Neural progenitor cell (in vitro differentiated cells): ENCODE measurements at places on chromosomes 7 and 10. TPM values are rescaled to one million over a fixed set of nuclear protein-coding genes. Genes with fewer than 3 reads are reported as not detected.

DNA sequence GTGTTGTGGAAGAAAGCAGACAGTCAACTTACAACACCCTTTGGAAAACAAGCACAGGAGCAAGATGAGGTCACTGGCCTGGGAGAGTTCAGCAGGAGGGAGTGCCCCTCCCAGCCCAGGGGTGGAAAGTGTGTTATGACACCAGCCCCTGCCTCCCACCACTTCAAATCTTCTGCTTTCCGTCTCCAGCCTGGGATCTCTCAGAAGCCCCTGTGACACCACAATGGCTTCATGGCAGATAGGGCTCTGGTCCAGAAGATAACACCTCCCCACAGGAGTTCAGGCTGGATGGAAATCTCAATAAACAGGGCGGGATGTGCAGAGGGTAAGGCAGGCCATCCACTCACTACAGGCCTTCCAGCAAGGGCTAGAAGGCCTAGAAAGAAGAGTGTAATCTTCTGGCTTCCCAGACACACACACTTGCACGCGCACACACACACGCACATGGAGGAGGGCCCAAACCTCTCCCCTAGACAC is 48.7 kb upstream of the ZMIZ1 start:
- H3K27ac ChIP-seq, result no peak overlapping the region
- no peaks in the 10 kb centered on the region for H3K36me3 ChIP-seq
- peaks cover under 1% of the 10 kb centered on the region for H3K4me1 ChIP-seq
- H3K27me3 ChIP-seq, result no peaks in the 10 kb centered on the region
- no peak overlapping the region for H3K4me3 ChIP-seq

DNA sequence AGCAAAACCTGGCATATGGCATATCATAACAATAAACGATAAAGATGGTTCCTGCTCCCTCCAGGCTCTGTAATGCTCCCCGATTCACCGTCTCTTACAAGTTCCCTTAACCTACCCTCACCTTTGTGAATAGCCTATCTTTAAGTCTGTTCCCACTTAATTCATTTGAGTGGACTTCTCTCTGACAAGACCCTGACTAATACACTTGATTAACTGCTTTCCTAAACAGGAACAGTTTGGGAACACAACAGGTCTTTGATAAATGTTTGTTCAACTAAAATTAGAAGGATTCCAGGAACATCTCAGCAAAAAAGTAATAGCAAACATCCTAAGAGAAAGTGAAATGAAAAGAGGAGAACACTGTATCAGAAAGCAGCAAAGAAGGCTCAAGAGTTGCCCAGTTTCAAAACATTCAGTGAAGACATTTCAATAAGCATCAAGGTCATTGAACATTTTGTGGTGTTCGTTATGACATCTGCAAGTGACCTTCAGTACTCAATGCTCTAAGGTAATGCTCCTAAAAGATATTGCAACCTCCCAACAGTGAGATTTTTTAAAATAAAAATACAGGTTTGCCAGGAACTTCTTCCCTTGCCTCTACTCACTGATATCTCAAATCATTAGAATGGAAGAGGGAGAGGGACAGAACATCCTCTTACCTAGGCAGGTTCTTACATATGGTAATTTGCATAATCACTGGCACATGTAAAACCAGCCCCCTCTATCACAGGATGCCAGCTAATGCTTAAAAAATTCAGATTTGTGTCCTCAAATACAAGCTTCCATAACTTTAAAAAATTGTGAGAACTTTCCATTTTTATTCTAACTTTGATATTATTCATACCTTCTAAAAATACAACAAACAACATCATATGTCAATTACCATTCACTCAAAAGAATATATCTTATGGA is 11.4 kb upstream of the ARHGAP12 start:
- H3K27me3 ChIP-seq, result no peaks in the 10 kb centered on the region
- H3K36me3 ChIP-seq, result no peaks in the 10 kb centered on the region
- no peak overlapping the region for H3K27ac ChIP-seq
- no peak for DNase-seq
- H3K4me3 ChIP-seq, result no peak overlapping the region
- H3K4me1 ChIP-seq, result peaks cover 5% of the 10 kb centered on the region

- H3K27ac ChIP-seq, result no peak overlapping the region
- DNase-seq, result no peak
- no peaks in the 10 kb centered on the region for H3K4me1 ChIP-seq
- no peaks in the 10 kb centered on the region for H3K36me3 ChIP-seq
- no peaks in the 10 kb centered on the region for H3K27me3 ChIP-seq
These were observed 17.2 kb upstream of the SLC26A4 start for GRCh38 chr7:107643407-107643806.

- H3K27ac ChIP-seq, result no peak overlapping the region
- no peak overlapping the region for H3K4me3 ChIP-seq
- no peaks in the 10 kb centered on the region for H3K36me3 ChIP-seq
- no peaks in the 10 kb centered on the region for H3K27me3 ChIP-seq
These were observed 136.9 kb downstream of the FGFR2 start for GRCh38 chr10:121461307-121461706.

DNA sequence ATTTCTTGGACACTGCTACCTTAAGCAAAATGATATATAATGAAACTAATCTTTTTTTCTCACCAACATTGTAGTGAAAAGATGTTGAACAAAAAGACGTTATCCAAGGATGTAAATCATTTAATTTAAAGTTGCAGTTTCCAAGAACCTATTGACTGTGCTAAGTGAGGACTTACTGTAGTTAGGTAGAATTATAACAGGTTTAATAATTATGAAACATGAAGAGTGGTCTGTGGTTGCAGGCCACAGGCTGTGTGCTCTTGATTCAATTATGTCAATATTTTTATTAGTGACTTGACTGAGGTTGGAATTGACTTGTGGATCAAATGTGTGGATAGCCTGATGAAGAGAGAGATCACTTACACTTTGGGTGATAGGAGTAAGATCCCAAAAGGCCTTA is 478.1 kb downstream of the AUTS2 start:
- H3K27me3 ChIP-seq, result no peaks in the 10 kb centered on the region
- no peaks in the 10 kb centered on the region for H3K4me1 ChIP-seq
- no peak overlapping the region for H3K4me3 ChIP-seq

DNA sequence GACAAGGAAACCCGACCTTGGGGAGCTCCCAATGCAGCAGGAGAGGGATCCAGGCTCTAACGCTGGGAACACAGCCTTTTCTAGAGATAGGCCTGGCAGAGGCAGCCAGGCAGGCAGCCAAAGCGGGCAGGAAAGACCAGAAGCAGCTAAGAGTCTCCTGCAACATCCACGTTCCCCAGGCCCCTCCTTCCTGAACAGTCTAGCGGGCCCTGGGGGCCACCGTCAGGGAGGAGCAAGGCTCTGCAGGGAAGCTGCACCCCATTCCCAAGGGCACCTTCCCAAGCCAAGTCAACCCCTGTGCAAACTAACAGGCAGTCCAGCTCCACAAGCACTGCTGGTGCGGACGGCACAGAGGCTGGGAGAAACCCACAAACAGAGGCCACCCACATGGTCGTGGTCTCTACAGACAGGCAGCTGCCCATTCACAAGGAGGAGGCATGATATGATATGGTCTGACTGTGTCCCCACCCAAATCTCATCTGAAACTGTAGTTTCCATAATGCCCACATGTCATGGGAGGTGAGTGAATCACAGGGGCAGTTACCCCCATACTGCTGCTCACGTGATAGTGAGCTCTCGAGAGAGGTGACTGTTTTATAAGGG is 115.7 kb downstream of the MAD1L1 start:
- H3K4me1 ChIP-seq, result peaks cover under 1% of the 10 kb centered on the region
- H3K27me3 ChIP-seq, result no peaks in the 10 kb centered on the region
- no peak overlapping the region for H3K4me3 ChIP-seq
- H3K36me3 ChIP-seq, result no peaks in the 10 kb centered on the region
- DNase-seq, result no peak

- no peak overlapping the region for H3K4me3 ChIP-seq
- no peak overlapping the region for H3K27ac ChIP-seq
- H3K27me3 ChIP-seq, result no peaks in the 10 kb centered on the region
- no peaks in the 10 kb centered on the region for H3K36me3 ChIP-seq
These were observed 115.9 kb upstream of the MEOX2 start for GRCh38 chr7:15802425-15802824.

- H3K4me1 ChIP-seq, result no peaks in the 10 kb centered on the region
- H3K4me3 ChIP-seq, result no peak overlapping the region
- no peaks in the 10 kb centered on the region for H3K27me3 ChIP-seq
- no peaks in the 10 kb centered on the region for H3K36me3 ChIP-seq
- no peak overlapping the region for H3K27ac ChIP-seq
- DNase-seq, result no peak
These were observed 73.9 kb downstream of the TMEM130 start for GRCh38 chr7:98795741-98796493.

DNA sequence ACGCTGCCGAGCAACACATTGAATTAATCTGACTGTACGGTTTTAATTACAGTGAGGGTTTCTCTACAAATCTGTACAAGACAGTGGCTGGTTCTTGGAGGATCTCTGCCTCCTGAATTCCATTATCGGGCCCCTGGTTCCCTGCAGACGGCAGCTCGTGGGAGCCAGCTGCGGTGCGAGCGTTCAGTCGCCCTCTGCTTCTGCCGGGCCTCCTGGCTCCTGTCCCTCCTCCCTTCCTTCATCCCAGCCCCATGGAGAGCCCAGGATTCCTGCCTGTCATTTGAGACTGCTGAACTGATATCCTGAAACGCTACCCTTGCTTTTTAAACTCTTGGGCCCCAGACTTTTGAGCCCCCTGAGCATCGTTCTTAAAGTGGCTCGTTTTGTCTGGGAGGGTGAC is 6.6 kb upstream of the DLX6 start:
- no peak overlapping the region for H3K4me3 ChIP-seq
- no peaks in the 10 kb centered on the region for H3K36me3 ChIP-seq
- peaks cover 100% of the 10 kb centered on the region for H3K27me3 ChIP-seq

TMEM196 gene
- not detected in 2 replicates for total RNA-seq

PAX4 gene
- total RNA-seq, result not detected in 2 replicates
